ENCODE measurements at places on chromosomes 3 and 15.

DNA sequence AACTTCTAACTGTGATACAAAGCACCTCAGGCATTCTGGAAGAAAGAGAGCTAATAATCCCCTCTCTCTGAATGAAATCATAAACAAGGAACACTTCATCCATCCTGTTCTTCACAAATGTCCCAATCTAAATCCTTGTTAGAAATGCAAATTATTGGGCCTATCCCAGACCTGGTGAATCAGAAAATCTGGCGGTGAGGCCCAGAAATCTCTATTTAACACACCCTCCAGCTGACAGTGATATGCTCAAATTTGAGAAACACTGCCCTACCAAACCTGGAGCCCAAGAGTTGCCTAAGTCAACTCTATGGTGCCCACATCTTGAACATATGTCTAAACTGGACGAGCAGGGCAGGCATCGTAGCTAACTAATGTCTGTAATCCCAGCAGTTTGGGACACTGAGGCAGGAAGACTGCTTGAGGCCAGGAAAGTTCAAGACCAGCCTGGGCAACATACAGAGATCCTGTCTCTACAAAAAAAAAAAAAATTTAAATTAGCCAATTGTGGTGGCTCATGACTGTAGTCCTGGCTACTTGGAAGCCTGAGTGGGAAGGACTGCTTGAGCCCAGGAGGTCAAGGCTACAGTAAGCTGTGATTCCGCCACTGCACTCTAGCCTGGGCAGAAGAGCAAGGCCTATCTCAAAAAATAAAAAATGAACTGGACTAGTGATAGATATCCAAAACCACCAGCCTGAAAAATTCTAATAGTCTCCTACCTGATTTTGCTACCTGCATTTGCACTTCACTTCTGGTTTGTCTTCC, 23.1 kb downstream of the SCAP start:
- no peak for DNase-seq

GRCh38 chr3:177595530-177596188, 398.4 kb upstream of the TBL1XR1 start:
- DNase-seq = no peak

GRCh38 chr3:49519916-49520385, 34.3 kb upstream of the BSN start:
- DNase-seq = no peak

GRCh38 chr3:160163229-160163878, 61.9 kb upstream of the C3orf80 start:
- no peak for DNase-seq

- DNase-seq = no peak
Measured at GRCh38 chr15:78208341-78208844, 26.0 kb downstream of the ACSBG1 start.

GRCh38 chr15:25431836-25432561, 6.8 kb downstream of the UBE3A start:
- DNase-seq = no peak

DNA sequence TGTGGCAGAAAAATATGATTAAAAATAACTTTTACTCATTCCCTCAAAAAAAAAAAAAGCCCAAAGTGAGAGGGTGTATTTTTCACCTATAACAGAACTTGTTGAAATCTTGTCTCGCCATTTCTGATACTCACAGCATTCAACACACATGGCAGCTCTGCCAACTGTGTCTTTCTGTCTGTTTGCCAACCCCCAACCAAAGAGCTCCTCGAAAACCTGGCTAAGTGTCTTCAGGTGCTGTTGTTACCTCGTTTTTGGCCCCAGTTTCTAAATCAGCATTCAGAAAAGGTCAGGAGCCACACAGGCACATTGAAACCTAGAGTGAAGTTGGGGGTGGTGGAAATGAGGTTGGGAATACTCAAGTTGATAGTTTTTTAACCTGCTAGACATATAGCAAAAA, 123.5 kb downstream of the TMEM108 start:
- DNase-seq = no peak

GRCh38 chr15:49471733-49472132, 48.7 kb downstream of the FGF7 start:
- DNase-seq = no peak

DNA sequence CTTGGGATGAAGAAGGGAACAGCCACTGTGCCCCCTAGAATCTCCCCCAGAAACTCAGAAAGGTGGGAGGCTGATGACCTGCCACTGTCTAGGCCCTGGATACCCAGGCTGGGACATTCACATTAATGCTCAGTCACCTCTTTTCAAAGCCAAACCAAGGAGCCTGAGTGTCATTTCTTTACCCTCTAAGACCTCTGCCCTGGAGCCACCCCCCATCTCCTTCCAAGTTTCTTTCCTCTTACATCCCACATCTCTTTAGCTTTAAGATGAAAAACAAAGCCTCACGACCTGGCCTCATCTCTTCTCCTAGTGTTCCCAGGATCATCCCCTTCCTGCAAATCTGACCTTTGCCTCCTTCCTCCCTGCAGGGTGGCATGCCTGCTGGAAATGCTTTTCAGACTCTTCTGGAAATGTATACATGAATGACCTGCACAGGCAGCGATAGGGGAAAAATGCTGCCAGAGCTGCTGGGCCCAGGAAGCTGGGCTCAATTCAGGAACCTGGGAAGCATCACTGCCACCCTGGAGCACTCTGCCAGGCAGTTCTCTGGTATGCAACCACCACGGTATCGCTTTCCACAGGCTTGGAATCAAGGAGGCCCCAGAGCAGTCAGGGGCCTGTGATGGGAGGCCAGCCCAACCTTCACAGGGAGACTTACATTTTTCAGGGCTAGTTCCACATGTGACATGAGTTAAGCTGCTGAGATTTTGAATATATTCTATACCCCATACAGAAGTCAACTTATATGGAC, 67.6 kb downstream of the DAPK2 start:
- DNase-seq = no peak

GRCh38 chr3:9074079-9074478, 110.8 kb upstream of the RAD18 start:
- no peak for DNase-seq

Measured in progenitor cell of endocrine pancreas (in vitro differentiated cells).